ENCODE measurements at places on chromosomes 11 and 22. TPM values are rescaled to one million over a fixed set of nuclear protein-coding genes. Genes with fewer than 3 reads are reported as not detected.

DNA sequence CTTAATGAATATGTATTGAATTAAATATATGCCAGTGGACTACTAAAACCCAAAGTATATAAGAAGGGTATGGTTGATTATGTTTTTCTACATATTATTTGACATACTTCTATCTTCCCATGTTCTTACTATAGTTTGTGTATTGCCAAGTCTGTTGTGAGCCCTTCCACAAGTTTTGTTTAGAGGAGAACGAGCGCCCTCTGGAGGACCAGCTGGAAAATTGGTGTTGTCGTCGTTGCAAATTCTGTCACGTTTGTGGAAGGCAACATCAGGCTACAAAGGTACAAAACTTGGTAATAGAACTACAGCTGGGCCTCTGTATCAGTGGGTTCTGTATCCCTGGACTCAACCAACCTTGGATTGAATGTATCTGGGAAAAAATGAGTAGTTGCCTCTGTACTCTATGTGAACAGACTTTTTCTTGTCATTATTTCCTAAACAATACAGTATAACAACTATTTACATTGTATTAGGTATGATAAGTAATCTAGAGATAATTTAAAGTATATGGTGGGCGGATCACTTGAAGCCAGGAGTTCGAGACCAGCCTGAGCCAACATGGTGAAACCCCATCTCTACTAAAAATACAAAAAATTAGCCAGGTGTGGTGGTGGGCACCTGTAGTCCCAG is 38.7 kb upstream of the TTC36 start:
- no peaks in the 10 kb centered on the region for H3K27me3 ChIP-seq
- no peak overlapping the region for H3K27ac ChIP-seq
- no peaks in the 10 kb centered on the region for H3K4me1 ChIP-seq
- H3K36me3 ChIP-seq: peaks cover 10% of the 10 kb centered on the region

DNA sequence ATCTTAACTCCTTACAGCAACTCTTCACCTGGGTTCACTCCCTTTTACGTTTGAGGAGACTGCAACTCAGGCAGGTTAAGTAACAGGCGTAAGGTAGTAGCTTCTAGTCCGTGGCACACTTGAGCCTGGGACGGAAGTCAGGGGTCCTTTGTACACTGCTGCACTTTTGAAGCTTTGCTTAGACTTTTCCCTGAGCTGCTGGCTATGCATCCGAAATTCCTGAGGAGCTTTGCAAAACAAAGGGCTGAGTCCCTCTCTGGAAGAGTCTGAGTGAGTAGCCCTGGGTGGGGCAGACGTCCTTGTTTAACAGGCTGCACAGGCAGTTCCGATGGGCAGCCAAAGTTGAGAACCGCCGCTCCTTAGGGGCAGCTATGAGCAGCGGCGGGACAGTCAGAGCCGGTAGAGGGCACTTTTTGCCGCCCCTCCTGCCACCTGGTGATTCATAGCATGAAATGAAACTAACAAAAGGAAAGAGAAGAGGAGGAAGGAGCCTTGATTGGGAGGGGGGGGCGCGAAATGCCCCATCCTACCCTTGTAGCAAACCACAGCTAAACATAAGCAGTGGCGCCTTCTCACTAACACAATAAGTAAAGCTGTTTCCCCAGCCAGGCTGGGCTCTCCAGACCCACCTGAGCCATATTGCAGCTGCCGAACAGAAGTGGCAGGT is 1.4 kb downstream of the TMEM109 start:
- peaks cover 20% of the 10 kb centered on the region for H3K36me3 ChIP-seq
- peaks cover 23% of the 10 kb centered on the region for H3K4me1 ChIP-seq
- peak overlapping the region; percentile 30 for H3K27ac ChIP-seq
- peak overlapping the region; percentile 97 for H3K4me3 ChIP-seq

DNA sequence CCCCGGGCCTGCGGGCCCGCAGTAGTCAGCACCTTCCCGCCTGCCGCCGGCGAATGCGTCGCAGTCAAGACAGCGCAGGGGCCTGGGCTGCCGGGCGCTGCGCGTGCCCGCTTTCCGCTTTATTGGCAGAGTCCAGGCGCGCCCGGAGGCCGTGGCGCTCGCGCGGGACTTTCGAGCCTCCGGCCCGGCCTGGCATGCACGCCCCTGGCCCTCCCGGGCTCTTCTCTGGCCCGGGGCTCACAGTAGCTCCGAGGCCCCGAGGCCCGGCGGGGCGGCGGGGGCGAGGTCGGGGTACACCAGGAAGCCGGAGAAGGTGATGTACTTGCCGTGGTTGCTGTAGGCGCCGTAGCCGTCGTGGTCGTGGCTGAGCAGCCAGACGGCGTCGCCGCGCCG is 3.1 kb downstream of the FAM180B start:
- H3K36me3 ChIP-seq: no peaks in the 10 kb centered on the region
- no peak overlapping the region for H3K27ac ChIP-seq
- H3K4me3 ChIP-seq: no peak overlapping the region
- H3K27me3 ChIP-seq: peaks cover 28% of the 10 kb centered on the region

DNA sequence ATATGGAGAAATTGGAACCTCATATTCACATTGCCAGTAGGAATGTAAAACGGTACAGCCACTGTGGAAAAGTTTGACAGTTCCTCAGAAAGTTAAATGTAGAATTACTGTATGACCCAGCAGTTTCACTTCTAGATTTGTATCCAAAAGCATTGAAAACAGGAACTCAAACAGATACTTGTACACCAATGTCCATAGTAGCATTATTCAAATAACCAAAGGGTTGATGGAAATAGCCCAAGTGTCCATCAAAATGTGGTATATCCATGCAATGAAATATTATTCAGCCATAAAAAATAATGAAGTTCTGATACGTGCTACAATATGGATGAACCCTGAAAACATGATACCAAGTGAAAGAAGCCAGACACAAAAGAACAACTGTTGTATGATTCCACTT is 17.8 kb downstream of the PRRG4 start:
- no peak for DNase-seq
- H3K4me3 ChIP-seq: no peak overlapping the region
- H3K27me3 ChIP-seq: no peaks in the 10 kb centered on the region
- H3K4me1 ChIP-seq: no peaks in the 10 kb centered on the region

DNA sequence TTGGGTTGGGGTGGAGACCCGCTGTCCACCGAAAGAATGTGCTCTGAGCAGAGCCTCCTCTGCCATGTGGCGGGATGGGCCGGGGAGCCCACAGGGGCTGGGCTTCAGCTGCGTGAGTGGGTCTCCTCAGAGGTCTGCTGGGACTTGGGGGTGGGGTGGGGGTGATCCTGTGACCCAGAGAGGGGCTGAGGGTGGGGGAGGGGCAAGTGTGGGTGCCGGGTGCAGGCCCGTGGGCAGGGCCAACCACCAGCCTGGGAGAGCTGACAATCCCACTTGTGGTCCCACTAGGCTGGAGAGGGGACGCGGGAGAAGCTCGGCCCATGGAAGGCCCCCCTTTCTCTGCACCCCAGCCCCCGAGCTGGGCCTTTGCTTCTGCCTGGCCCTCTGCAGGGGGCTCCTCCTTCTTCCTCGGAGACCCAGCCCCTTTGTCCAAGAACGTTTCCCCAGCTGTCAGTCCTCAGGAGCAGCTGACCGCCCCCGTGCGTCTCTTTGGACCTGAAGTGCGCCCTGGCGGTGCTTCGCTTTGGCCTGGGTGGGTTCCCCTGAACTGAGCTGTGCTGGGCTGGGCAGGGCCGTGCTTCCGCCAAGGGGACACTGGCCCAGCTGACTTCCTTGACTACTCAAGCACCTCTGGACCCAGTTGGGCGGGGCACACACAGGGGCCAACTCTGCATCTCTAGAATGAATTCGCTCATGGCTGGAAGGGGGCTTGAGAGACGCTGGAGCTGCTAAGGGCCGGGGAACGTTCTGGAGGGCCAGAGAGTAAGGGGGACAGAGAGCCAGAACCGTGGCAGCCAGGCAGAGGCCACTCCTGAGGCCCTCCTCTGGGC is 30.2 kb downstream of the OSBPL5 start:
- no peak for DNase-seq
- no peak overlapping the region for H3K27ac ChIP-seq
- H3K27me3 ChIP-seq: peaks cover 21% of the 10 kb centered on the region
- H3K4me3 ChIP-seq: no peak overlapping the region

- no peak overlapping the region for H3K4me3 ChIP-seq
- peaks cover 13% of the 10 kb centered on the region for H3K4me1 ChIP-seq
- no peaks in the 10 kb centered on the region for H3K36me3 ChIP-seq
- H3K27ac ChIP-seq: no peak overlapping the region
Observed at GRCh38 chr11:26227301-26227746, 104.6 kb upstream of the ANO3 start.

- DNase-seq: no peak
- no peaks in the 10 kb centered on the region for H3K27me3 ChIP-seq
- peaks cover 22% of the 10 kb centered on the region for H3K4me1 ChIP-seq
Observed at GRCh38 chr11:67308031-67308866, 4.9 kb downstream of the SSH3 start.

DNA sequence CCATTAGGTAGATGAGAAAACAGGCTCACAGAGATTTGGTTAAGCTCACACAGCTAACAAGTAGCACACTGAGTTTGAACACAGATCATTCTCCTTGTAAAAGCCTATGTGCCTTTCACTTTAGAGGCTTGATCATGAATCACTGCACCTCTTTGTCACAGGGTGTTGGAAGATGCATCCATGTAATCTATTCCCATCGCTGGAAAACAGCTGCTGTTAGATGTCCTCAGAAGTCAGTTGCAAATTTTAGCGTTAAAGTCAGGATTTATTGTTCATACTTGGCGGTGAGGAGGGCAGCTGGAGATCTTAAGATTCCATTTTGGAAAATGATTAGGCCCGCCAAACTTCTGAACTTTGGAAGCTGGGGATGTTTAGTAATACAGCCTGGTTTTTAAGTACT is 2.6 kb downstream of the CNTF start:
- no peak overlapping the region for H3K4me3 ChIP-seq
- peaks cover 24% of the 10 kb centered on the region for H3K4me1 ChIP-seq
- no peak overlapping the region for H3K27ac ChIP-seq
- peaks cover 38% of the 10 kb centered on the region for H3K36me3 ChIP-seq

DNA sequence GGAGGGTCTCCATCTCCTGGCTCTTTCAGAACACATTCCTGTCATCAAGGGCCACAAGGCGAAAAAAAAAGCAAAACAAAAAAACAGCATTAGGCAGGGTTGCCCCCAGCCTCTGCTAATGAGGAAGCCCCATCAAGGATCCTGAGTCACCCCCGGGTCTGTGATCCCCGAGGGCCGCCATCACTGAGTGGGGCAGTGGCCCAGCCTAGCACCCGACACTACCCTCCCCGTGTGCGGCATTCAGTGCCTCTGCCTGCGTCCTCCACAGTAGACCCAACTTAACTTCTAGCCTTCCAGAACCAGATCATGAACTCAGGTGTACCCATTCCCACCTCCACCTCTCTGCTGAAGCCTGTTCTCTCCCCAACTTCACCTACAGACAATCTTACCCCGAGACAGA is 6.6 kb upstream of the CDC42EP1 start:
- no peak overlapping the region for H3K4me3 ChIP-seq
- no peak for DNase-seq
- peaks cover 27% of the 10 kb centered on the region for H3K36me3 ChIP-seq
- peaks cover 57% of the 10 kb centered on the region for H3K4me1 ChIP-seq

- no peak overlapping the region for H3K27ac ChIP-seq
- H3K36me3 ChIP-seq: peaks cover 87% of the 10 kb centered on the region
- peak overlapping the region; percentile 85 for H3K4me3 ChIP-seq
- H3K27me3 ChIP-seq: no peaks in the 10 kb centered on the region
Observed at GRCh38 chr11:614021-614622, 1.6 kb downstream of the IRF7 start.

VWA5A gene
- 1.9 TPM for total RNA-seq

FXYD6 gene
- total RNA-seq: 0.61 TPM
